Fibroblast of mammary gland (primary cell): ENCODE measurements at places on chromosomes 4 and X.

DNA sequence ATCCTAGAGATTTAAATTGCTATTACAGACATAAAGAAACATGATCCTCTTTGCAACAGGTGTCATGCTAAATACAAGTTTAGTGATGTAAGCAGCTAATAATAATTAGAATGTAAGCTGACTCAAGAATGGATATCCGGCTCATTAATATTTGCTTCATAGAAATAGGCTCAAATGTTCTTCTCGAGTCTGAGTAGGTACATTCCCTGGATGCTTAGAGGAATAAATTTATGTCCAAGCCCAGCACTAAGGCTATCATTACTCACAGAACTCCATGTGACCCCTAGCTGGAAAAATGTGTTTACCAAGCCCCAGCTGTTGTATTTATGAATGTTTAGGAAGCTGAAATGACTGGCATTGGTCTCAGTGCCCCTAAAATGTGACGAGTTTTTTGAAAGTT lies 87.6 kb upstream of the TSPAN7 start:
- no peak for DNase-seq

DNA sequence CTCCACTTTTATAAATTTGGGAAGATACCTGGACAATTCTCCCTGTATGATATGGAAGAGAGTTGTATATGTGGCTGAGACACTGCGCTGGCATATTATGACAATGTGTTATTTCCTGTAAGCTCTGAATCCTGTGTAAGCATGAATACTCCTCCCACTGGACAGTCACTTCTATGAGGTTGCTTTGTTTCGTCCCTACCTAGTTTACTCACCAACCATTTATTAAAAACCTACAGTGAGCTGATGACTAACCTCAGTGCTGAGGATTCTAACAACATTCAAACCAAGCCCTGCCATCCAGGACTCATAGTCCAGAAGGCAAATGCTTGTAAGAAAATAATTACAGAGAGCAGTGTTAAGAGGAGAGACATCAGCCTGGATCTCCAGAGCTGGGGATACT lies 1632.9 kb upstream of the TENM3 start:
- DNase-seq: no peak

DNA sequence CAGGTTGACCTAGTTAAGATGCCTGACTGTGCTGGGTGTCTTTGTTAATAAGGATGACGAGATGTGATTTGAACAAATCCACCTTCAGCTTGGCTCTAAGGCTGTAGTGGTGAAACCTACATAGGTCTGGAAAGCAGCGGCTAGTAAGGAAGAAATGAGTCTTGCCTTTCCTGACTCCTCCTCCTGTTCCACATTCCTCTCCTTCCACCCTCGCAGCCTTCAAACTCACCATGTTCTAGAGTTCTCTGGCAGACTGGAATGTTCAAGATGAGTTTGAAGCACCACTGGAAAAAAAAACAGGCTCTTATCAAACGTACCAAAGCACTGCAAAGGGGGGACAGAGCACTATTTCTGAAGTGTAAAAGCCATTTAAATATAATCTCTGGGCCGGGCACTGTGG lies 395.4 kb downstream of the BMPR1B start:
- no peak for DNase-seq

DNA sequence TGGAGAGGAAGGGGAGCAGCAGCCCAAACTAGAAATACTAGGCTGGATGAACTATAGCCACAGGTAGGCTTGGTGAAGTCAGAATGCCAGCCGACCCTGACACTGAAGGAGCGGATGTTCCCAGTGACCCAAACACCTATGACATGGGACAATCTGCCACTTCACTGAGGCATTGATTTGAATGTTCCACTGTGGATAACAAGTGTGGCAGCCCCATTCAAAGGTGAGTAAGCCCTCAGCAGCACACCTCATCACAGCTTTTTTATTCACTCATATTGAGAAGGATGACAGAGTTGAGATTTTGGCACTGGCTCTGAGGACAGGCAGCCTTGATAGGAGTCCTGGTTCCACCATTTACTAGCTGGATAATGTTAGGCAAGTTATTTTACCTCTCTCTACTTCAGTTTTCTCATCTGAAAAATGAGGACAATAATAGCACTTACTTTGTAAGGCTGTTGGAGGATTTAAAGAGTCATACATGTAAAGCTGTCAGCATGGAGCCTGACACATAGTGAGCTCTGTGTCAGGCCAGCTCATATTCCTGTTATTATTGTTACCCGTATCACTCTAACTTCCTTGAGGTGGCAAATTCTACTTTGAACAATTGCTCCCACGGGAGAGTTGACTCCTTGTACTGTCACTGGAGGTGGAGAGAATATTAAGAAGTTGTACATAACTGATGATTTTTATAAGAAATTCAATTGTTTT lies 114.6 kb downstream of the RASL11B start:
- DNase-seq: no peak

- DNase-seq: no peak
These were observed 469 bp downstream of the IRS4 start for GRCh38 chrX:108735679-108736508.

GRCh38 chrX:21960569-21961541 lies 20.3 kb downstream of the SMS start:
- DNase-seq: no peak

DNA sequence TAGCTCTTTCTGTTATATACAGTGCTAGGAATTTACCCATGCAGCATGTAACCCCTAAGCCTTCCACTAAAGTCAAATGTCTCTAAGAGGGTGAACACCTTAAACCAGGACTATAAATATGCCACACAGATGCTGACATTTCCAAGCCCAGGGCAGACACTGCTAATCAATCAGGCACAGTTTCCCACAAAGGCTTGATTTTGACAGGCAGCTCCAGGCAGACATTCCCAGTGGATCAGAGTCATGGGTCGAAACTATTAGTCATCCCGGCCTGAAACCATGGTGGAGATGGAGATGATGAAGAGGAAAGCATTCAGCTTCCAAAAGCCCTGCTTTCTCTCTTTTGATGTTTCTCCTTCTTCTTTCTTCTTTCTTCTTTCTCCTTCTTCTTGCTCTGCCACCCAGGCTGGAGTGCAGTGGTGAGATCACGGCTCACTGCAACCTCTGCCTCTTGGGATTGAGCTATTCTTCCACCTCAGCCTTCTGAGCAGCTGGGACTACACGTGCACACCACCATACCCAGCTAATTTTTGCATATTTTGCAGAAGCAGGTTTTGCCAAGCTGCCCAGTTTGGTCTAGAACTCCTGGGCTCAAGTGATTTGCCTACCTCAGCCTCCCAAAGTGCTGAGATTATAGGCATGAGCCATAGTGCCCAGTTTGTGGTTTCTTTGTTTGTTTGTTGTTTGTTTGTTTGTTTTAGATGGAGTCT lies 21.0 kb upstream of the SORCS2 start:
- peak; percentile 36 for DNase-seq

DNA sequence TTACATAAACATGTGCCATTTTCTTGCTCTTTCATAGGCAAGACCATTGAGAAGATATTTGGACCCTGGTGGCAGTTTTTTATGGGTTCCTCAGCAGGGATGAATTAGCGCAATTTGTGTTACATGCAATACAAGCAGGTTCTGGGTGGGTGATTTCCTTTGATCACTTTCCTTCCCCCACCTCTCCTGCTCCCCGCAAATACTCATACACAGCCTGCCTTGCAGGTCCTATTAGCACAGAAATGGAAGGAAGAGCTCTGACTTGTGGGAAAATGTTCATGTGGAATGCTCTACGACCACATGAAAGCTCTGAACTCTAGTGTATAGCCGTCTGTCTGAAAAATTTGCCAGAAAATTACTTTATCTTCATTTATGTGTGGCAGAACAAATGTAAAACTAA lies 361.0 kb upstream of the FAT1 start:
- DNase-seq: no peak
